ENCODE measurements at places on chromosomes 3 and 15.

GRCh38 chr3:125108833-125109535, 53.2 kb upstream of the HEG1 start:
- DNase-seq = no peak

DNA sequence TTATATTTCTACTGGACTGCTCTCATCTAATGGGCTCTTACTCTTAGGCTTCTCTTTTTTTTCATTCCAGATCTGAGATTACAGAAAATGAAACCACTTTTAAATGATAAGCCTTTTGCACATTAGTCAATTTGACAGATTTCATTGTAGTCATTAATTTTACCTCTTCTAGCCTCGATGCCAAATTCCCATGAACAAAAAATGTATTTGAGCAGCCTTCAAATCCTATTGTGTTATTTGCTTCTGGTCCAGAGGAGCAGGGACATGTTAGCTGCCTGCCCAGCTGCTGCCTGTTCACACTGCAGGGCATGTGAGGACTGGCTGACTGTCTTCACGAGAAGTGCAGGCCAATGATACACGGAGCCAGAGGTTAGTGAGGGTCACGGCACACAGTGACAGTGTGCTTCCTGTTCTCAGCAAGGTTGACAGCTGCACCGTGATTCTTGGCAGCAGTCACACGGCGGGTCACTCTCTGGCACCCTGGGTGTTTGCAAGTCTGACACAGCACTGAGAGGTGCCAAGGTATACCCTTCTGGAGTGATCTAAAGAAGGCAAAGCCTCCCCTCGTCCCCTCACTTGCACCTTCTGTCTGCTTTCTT, 40.8 kb downstream of the KAT2B start:
- DNase-seq = no peak

DNA sequence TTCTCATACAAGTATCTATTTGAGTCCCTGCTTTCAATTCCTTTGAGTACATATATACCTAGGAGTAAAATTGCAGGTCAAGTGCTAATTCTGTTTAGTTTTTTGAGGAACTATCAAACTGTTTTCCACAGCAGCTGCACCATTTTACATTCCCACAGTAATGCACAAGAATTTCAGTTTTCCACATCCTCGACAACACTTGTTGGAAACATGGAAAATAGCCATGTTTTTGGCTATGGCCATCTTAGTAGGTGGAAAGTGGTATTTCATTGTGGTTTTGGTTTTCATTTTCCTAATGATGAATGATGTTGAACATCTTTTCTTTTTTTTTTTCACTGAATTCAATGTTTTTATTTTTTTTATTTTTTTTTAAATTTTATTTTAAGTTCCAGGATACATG, 44.4 kb upstream of the TNFAIP8L3 start:
- no peak for DNase-seq

DNA sequence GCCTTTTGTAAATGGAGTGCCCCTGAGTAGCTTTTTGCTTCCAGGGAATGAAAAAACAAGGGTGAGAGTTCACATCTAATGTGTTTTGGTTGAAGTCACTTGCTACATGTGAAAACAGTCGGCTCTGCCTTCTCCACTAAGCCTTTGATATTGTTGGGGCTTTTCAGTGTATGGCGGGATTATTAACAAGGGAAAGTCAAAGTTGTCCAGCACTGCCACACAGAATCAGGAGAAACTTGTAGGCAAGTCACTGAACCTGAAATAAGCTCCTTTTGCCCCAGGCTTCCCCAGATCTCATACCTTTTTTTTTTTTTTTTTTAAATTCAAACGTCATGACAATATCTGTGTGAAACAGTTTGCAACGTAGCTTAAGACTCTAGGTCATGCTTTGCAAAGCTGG, 248.0 kb downstream of the FEZF2 start:
- DNase-seq = no peak

GRCh38 chr15:79282371-79283251, at the start of gene ANKRD34C:
ANKRD34C (plus strand) TSS chr15:79282722; CDS start chr15:79293285, 10,563 bp downstream.
- no peak for DNase-seq

DNA sequence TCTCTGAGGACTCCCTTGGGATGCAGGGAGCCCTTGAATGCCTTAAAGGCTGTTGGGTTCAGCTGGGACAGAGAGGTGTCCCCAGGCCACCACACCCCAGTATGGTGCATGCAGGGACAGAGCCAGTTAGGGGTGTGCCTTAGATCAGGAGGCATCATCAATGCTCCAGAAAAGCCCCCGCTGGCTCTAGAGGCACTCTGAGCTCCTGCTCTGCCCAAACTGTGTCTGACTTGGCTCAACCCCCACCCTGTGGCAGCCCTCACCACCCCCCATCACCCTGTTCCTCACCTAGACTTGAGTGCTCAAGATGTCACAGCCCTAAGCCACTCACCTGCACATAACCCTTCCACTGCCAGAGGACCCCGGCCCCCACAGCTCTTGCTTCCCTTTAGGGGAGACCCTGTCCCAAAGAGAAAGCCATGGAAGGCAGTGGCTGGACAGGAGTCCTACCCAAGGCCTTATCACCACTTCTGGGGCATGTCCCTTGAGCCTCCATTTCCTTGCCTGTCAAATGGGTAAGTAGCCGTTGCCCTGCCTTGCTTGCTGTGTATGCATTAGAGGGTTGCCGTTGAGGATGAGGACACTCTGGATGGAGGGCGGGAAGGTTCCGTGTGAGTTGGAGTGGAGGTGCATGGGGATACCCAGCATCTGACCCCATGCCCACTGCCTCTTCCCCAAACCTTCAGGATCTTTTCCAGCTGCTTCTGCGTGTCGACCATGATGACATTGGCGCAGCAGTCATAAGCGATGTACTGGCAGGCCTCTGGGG, 41.4 kb downstream of the ACSBG1 start:
- DNase-seq = no peak

DNA sequence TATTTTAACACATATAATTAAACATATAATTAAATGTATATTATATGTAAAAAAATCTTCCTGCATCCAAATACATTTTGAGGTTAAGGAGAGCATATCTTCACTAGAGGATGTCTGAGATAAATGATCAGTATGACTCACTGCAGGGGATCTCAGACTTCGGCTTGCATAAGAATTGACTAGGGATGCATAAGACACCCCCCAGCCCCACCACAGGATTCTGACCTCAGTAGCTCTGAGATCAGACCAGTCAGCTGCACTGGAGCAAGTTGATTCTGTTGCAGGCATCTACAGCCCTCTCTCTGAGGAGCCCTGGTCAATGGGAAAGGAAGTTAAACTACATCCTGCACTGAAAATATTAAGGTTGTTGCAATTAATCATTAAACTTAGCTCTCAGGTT, 29.0 kb upstream of the TBC1D21 start:
- no peak for DNase-seq

GRCh38 chr3:123449102-123449996, 459 bp upstream of the ADCY5 start:
- DNase-seq = peak; percentile 71

DNA sequence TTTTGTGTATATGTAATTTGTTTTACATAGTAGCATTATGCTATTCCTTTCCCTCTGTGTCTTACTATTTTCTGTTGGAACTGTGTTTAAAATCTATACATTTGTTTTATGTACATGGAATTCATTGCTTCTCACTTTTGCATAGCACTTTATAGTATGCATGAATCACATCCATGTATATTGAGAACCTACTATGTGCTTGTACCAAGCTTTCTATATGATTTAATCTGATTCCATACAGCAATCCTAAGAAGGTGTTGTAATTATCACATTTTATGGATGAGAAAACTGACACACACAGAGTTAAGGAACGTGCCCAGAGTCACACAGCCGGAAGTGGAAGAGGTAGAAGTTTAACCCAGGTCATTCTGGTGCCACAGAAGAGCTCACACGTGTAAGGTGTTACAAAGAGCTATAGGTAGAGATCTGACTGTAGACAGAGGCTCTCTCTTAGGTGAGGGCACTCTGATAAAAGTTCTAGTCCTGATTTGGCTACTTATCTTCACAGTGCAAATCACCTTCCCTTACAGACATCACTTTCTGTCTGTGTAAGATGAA, 3.5 kb upstream of the SMAD3 start:
- no peak for DNase-seq

- peak; percentile 75 for DNase-seq
Measured at GRCh38 chr3:184757022-184757651, 45.3 kb upstream of the MAGEF1 start.

DNA sequence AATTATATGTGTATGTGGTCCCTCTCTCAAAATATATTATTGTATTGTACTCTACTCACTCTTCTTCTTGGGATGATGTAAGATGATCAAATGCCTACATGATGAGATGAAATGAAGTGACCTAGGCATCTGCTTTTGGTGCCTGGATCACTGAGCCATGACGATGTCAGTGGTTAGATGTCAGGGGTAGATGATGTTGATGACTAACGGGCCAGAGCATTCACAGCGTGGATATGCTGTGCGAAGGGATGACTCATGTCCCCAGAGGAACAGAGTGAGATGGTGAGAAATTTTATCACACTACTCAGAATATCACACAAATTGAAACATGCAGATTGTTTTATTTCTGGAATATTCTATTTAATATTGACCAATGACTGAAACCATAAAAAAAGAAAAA, 233.9 kb upstream of the CADM2 start:
- DNase-seq = no peak

GRCh38 chr15:36428102-36428845, 151.2 kb upstream of the CDIN1 start:
- DNase-seq = no peak

DNA sequence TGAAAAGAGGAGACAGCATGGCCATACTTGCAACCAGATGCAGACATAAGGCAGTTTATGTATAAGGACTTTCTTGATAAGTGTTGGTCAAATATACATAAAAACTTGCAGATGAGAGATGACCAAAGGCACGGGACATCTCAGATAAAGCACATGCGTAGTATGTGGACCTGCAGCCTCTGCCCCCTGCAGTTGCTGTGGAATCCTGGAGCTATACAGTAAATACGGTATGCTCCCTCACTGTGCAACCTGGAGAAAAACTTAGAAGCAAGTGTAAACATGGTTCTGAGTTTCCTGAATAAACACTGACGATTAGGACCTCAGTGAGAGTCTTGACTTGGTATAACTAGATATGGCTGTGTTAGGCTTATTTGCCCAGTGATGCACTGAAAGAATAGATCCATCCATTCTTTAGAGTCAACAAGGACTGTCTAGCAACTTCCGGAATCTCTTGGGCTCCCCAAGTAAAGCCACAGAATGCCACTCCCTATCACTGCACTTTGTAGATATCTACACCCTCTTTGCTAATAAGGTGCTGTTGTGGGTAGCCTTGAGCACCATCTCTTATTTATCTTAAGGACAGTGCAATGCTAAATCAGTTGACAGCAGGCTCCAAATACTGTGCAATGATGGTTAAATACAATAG, 40.2 kb downstream of the GJD2 start:
- DNase-seq = no peak

DNA sequence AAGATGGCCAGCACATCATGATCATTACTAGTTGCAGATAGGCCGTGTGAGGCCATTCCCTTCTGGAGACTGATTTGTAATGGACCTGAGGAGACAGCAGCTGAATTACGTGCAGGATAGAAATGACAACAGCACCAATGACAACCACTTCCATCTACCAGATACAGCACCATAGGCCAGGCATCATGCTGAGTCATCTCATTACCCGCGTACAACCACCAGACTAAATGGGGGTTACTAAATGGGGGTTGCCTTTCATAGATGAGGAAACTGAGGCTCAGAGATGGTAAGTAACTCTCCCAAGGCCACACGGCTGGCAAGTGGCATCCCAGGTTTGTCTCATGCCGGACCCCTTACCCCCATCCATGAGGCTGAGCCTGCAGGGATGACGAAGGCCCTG, 32.8 kb upstream of the FAM107A start:
- no peak for DNase-seq

- no peak for DNase-seq
Measured at GRCh38 chr3:119245778-119246177, 5.1 kb upstream of the B4GALT4 start.

- no peak for DNase-seq
Measured at GRCh38 chr3:99693636-99694035, 55.2 kb downstream of the COL8A1 start.

DNA sequence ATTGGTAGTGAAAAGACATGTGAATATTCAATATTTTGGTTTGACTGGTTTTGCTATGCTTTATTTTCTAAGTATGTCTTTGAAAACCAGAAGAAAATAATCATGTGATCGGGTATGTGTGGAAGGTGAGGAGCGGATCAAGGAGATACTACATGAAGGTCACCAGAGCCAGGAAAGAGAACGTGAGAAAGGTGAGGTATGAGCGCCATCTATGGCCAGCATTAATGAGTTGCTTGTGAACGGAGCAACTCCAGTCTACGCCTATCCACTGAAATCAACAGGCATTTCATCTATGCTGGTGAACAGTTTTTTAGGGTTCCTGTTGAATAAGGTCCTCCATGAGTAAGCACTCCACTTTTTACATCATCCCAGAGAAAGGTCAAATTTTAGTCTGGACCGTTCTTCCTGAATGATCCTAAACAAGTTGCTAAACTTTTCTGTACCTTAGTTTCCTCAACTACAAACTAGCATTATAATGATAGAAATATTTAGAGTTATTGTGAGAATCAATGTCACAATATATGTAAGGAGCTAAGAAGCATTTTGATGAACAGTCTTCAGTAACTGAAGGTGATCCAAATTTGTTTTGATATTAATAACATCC, 1435.2 kb upstream of the CADM2 start:
- no peak for DNase-seq

DNA sequence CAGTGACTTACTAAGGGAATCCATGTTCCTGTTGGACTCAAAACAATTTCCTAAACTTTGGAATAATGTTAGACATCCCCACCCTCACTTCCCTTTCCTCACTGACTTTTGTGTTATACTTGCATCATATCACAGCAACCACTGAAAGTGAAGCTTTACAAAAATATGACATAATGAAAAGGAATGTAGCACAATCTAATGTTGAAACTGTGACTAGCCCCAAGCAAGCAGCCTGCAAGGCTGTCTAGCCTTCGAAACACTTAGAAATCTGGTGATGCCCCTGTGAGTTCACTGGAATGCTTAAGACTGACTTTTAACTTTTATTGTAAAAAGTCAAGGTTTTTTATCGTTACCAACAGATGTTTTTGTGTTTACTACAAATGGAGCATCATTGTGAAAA, 203.7 kb upstream of the ZNF385D start:
- no peak for DNase-seq

DNA sequence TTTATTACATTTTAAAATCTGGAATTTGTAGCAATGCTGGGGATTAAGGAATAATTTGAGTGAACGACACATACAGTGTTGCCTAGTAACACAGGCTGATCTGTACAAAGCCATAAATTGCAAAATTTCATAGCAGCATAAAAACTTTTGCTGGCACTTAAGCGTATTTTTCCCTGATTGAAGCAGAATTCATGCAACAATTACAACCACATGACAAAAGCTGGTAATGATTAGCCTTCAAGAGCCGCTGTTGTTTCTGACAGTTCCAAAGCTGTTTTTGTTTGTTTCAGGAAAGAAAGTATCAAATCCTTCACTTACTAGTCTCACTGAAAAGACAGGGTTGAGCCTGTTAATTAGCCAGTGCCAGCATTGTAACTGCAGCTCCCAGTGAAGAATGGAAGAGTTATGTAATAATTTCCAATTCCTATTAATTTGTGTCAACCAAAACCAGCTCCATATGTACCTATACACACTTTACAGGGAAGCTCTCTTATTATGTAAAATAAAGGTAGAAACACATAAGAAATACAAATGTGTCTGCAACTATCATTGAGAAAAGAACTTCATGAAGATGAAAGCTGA, 60.7 kb downstream of the AGTR1 start:
- no peak for DNase-seq
